Stimulated activated CD4-positive, alpha-beta T cell treated with anti-CD3 and anti-CD28 coated beads, Interleukin-2, amount 100 ng/mL, for 4 hours (primary cell): ENCODE measurements at places on chromosomes 12 and 14.

- no peak for DNase-seq
Observed at GRCh38 chr12:85057370-85057963, 21.3 kb downstream of the LRRIQ1 start.

- no peak for DNase-seq
Observed at GRCh38 chr14:60845523-60845922, 111.0 kb downstream of the MNAT1 start.

- DNase-seq, result peak; percentile 48
Observed at GRCh38 chr12:563250-563781, 99.9 kb downstream of the NINJ2 start.

DNA sequence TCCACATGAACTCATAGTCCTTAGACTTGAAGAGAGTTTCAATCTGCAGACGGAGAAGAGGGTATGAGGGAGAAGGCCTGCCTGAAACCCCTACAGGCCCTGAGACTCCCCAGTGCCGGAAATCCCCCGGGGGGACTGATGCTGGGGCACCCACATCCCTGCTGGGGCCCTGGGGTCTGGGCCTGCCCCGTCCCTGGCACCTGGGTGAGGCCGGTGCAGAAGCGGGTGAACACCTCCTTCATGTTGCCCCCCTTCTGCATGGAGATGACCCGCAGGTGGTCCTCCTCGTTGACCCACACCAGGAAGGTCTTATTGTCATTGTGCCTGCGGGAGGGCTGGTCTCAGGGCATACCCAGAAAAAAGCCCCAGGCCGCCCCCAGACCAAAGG is 2.4 kb downstream of the CKB start:
- no peak for DNase-seq

GRCh38 chr14:100072783-100073346 is 7.6 kb downstream of the EVL start:
- peak; percentile 63 for DNase-seq

GRCh38 chr12:10661338-10661737 is 12.5 kb downstream of the STYK1 start:
- DNase-seq, result no peak

DNA sequence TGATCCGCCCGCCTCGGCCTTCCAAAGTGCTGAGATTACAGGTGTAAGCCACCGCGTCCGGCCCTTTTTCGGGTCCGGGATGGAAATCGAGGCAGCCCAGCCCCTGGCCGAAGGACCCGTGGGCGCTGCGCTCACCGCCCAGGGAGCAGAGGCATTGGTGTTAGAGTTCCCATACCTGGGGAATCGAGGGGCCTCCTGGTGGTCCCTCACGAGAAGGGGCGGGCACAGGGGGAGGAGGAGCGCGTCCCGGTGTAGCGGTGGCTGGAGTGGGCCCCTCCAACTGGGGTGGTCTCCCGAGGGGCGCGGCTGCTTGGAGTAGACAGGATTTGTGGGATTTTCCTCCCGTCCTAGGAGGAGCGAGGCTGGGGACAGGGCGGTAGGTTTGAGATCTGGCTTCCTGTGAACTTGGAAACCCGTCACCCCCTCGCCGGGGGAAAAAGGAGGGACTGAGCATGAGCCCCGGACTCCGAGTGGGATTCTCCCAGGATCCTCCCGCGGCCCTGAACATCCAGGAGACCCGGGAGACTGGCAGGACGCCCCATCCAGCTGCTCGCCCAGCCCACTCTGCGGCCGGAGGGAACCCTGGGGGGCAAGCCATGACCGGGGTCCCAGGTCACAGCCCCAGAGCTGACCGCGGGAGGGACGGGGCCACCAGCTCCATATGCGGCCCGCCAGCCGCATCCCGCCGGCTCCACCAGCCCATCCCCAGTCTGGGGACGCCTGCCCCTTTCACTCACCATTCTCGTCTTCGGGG is 70.9 kb downstream of the ASCL4 start:
- no peak for DNase-seq

GRCh38 chr14:24162093-24162492 is 1.0 kb downstream of the IRF9 start:
- DNase-seq, result no peak

DNA sequence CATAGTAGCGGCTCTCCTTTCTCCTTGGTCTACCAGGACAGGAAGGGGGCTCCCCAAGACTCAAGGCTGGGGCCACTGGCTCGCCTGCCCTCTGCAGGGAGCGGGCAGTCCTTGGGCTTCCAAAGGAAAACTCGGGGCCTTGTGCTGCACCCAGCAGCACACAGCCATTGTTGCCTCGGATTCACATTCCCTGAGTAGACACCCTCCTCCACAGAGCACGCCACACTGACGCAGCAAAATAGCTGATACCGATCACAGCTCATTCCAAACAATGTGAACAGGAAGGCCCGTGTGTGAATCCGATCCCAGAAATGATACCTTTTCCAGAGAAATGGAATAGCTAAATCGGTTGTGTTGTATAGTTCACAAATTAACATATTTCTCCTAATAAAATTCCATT is 65.1 kb upstream of the DYNC1H1 start:
- DNase-seq, result no peak

DNA sequence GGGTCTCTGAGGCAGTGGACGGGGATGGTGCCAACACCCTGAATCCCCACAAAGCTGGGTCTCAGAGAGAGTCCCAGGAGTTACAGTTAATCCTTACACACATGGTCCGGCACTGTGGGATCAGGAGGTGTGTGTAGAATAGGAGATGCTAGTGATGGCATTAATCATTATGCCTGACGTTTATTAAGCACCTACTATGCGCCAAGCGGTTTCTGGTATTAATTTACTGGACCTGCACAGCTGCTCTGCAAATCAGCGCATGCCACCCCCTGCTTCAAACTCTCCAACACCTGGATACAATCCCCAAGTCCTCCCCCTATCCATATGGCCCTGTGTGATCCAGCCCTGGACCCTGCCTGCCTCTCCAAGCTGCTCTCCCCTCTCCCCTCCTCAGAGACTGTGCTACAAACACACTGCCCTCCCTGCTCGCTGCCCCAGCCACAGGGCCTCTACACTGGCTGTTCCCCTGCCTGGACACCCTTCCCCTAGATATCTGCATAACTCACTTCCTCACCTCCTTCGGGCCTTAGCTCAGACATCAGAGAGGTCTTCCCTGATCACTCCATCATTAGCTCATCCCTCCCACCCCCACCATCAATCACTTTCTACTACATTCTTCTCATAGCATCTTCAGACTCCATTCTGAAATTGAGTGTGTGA is 86.0 kb downstream of the RFLNA start:
- no peak for DNase-seq

DNA sequence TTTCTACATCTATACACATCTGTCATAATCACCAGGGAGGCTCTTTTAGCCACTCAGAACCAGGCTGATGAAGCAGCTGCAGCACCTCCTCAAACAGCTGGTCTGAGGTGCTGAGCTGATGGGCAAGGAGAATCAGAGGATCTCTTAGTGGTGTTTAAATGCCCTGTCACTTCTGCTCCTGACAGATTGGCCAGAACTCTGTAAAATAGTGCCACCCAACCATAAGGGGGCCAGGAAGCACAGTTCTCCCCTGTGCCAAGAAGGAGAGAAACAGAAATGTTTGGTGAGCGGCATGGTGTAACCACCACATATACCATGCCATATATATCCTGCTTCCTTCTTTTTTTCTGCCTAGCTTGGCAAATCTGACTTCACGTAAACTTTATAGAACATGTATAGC is 12.8 kb downstream of the SOCS2 start:
- DNase-seq, result no peak

- no peak for DNase-seq
Observed at GRCh38 chr14:46651526-46652144, at the start of gene RPL10L. TSS of gene RPL10L (minus strand) at chr14:46651781. CDS start at chr14:46651736, 45 bp downstream.

DNA sequence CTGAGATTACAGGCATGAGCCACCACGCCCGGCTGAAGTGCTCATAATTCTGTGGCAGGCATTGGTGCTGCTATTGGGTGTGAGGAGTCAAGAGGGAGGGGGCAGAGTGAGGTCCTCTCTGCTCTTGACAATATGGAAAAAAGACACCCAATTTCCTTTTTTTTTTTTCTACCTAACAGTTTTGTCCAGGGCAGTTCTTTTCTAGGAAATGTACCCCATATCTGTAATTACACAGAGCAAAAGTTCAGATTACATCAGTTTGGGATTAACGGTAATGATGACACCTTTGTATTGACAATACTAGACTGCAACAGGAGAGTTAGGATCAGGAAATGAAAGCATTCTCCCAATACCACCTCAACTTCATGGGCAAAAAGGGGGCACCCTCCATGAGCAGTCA is 36.3 kb downstream of the IGF1 start:
- no peak for DNase-seq

- no peak for DNase-seq
Observed at GRCh38 chr12:56951582-56952339, 5.6 kb downstream of the RDH16 start.

DNA sequence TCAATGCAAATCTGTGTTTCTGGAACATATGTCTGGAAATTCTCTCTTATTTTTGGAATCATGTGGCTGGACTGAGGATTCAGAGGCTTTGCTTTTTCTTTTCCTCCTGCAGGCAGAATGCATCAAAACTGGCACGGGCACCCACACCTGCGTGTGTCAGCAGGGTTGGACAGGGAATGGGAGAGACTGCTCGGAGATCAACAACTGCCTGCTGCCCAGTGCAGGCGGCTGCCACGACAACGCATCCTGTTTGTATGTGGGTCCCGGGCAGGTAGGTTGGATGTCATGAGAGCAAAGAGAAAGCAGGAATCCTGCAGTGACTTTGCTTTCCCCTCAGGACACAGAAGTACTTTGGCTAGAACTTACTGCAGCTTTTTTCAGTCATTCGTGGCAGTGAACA is 90.3 kb downstream of the STAB2 start:
- no peak for DNase-seq

GRCh38 chr14:62670526-62670925 is 374.7 kb downstream of the KCNH5 start:
- DNase-seq, result no peak

DNA sequence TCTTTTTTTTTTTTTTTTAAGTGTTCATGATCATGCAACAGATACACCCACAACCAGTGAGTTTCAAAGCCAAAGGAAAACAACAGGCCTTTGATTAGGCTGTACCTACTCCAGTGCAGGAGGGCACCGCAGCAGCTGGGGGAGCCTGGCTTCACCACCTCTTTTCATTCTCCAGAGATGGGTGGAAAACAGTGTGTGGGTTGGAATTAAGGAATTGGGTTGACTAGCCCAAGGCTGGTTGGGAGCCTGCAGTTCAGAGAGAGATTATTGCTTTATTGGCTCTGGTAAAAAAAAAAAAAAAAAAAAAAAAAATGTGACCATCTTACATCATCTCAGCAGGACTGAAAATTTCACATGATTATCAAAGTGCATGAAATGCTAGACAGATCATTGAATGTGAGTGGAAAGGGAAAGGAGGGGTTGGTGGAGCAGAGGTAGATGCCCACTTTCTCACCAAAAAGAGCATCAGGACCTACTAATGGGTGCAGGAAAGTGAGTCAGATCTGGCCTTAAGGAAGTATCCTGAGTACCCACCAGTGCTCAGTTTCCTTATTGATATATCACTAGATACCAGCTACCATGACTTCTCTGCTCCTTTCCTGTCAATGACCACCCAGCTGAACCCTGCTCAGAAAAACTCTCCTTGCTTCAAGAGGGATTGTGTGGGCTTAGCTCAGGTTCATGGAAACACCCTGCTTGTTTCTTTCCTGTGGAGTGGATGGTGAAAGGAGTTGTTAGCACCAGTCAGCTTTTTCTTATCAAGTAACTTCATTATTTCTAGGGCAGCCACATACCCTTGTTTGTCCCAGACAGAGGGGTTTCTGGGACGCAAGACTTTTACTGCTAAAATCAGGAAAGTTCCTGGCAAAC is 54.8 kb upstream of the DYRK2 start:
- no peak for DNase-seq

DNA sequence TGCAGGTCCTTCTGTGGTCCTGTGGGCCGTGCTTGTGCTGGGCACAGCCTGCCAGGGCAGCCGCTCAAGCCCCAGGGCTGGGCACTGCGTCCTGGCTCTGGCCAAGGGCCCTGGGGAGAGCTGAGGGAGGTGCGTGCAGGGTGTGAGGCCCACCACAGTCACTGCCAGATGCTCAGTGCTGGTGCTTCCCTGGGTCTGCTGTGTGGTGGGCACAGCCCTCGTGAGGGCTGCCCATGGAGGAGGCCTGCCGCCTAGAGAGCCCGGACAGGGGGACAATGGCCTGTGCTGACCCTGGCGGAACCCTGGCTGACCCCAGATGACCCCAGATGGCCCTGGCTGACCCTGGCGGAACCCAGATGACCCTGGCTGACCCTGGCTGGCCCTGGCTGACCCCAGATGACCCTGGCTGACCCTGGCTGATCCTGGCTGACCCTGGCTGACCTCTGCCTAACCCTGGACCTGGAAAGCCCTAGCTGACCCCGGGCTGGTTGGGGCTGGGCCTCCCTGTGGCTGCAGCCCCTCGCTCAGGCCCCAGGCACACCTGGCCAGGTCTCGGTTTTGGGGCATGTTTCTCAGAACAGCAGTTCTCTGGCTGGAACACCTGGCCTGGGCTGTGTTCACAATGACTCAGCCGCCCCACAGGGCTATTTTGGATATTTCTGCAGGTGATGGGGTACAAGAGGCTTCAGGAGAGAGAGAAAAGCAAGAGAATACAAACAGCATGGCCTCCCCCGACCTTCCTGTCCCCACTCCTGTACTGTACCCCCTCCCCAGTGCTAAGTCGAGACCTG is 55.4 kb downstream of the TMEM121 start:
- DNase-seq, result no peak

DNA sequence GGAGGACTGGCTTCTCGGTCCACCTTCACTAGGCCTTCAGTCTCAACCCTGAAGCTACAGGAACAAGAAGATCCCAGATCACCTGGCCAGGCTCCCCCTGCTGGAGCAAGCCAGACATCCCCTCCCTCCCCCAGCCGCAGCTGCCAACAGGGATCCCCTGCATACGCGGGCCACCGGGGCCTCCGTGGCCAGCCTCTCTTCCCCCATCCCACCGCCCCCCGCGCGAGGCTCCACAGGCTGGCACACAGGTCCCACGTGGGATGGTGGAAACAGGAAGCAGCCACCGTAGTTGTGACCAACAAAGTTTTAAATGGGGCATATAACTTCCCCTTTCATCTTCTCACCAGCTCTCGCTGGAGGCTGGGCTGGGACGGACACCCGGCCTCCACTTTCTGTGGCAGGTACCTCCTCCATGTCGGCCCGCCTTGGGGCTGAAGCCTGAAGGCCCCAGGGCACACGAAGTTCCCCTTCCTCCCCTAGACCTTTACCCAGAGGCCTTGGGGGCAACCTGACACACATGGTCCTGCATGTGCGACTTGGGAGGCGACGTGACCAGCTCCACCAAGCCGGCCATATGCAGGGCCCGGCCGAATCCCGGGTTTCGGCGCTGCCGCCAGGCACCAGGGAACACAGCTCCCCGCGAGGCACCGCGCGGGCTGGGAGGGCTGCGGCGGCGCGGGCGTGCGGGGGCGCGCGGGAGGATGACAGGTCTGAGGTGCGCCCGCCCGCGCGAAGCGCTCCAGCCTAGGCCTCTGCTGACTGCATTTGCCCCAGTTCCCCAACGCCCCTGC is 44.4 kb upstream of the PNMA1 start:
- peak; percentile 71 for DNase-seq

- DNase-seq, result no peak
Observed at GRCh38 chr12:53495903-53496751, 3.1 kb downstream of the MAP3K12 start.

DNA sequence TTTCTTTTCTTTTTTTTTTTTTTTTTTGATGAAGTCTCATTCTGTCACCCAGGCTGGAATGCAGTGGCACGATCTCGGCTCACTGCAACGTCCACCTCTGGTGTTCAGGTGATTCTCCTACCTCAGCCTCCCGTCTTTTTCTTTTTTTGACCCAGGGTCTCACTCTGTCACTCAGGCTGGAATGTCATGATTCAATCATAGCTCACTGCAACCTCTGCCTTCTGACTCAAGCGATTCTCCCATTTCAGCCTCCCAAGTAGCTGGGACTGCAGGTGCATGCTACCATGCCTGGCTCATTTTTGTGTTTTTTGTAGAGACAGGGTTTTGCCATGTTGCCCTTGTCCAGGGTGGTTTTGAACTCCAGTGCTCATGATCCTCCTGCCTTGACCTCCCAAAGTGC is 12.0 kb downstream of the FUT8 start:
- no peak for DNase-seq
